ENCODE measurements at places on chromosomes 5 and 9. TPM values are rescaled to one million over a fixed set of nuclear protein-coding genes. Genes with fewer than 3 reads are reported as not detected.
A peak's percentile ranks its signal among the peaks of the same experiment; 100 is the strongest.

The TXNDC8 gene
- not detected for total RNA-seq

The ZNG1A gene
- total RNA-seq: 20.5 TPM

The HDAC3 gene
- total RNA-seq: 33.0 TPM

- peaks cover 24% of the 10 kb centered on the region for H3K27me3 ChIP-seq
- H3K4me3 ChIP-seq: peak overlapping the region; percentile 13
- DNase-seq: no peak
- H3K4me1 ChIP-seq: peaks cover 21% of the 10 kb centered on the region
- no peak overlapping the region for H3K27ac ChIP-seq
- no peaks in the 10 kb centered on the region for H3K36me3 ChIP-seq
Observed at GRCh38 chr5:141491323-141492167, 2.7 kb downstream of the PCDHGC5 start.

- H3K27ac ChIP-seq: no peak overlapping the region
- no peaks in the 10 kb centered on the region for H3K4me1 ChIP-seq
- DNase-seq: no peak
- H3K36me3 ChIP-seq: no peaks in the 10 kb centered on the region
Observed at GRCh38 chr5:6405591-6405990, 27.2 kb upstream of the MED10 start.

DNA sequence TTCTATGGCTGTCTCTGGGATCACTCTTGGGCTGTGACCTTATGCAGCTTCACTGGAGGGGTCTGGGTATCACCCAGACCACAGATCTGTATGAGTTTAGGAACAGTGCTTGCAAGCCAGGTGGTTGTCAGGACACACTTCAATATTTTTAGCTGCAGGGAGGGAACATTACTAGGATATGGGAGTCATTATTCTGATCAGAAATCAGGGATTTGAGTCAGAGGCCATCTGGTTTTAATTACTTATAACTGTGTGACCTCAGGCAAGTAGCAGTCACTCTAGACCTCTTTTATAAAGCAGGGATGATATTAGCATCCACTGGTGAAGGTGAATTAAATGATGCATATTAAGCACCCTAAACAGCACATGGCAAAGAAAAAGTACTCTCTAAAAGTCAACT is 60.1 kb upstream of the NMUR2 start:
- no peak overlapping the region for H3K27ac ChIP-seq
- no peaks in the 10 kb centered on the region for H3K36me3 ChIP-seq
- no peaks in the 10 kb centered on the region for H3K4me1 ChIP-seq
- H3K4me3 ChIP-seq: no peak overlapping the region
- no peaks in the 10 kb centered on the region for H3K27me3 ChIP-seq
- DNase-seq: no peak

- no peaks in the 10 kb centered on the region for H3K27me3 ChIP-seq
- H3K36me3 ChIP-seq: no peaks in the 10 kb centered on the region
- peak overlapping the region; percentile 98 for H3K27ac ChIP-seq
- DNase-seq: no peak
- no peak overlapping the region for H3K4me3 ChIP-seq
- H3K4me1 ChIP-seq: peaks cover 34% of the 10 kb centered on the region
Observed at GRCh38 chr9:91191411-91192380, 170.0 kb downstream of the AUH start.

All from esophagus squamous epithelium (tissue), 5 donors.